CD4-positive, alpha-beta memory T cell (primary cell): ENCODE measurements at places on chromosomes 7 and 10.

DNA sequence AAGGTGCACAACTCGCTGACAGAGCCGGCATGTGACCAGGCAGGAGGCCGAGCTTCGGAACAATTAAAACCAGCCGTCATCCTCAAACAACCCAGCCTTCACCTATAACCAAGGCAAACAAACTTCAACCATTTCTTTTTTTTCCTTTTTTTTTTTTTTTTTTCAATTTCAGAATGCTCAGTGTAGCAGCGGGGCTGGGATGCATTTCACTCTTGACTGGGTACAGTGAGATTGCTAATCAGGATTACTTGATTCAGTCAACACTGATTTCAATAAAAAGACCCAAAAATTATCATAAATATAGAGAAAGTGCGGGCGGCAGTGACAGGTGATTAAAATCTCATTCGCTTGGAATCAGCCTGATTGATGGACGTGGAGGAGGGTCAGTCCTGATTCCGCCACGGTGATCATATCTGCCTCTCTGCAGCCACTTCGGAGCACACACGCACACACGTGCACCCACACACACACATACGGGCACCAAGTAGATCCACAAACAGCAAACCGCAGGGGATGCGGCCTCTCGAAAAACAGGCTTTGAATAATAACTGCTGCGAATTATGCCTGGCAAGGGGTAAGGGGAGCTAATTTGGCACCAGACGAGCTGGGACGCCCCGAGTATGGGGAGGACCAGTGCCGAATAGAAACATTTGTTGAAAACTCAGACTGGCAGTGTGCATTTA, 31.2 kb downstream of the EBF3 start:
- no peak for DNase-seq

DNA sequence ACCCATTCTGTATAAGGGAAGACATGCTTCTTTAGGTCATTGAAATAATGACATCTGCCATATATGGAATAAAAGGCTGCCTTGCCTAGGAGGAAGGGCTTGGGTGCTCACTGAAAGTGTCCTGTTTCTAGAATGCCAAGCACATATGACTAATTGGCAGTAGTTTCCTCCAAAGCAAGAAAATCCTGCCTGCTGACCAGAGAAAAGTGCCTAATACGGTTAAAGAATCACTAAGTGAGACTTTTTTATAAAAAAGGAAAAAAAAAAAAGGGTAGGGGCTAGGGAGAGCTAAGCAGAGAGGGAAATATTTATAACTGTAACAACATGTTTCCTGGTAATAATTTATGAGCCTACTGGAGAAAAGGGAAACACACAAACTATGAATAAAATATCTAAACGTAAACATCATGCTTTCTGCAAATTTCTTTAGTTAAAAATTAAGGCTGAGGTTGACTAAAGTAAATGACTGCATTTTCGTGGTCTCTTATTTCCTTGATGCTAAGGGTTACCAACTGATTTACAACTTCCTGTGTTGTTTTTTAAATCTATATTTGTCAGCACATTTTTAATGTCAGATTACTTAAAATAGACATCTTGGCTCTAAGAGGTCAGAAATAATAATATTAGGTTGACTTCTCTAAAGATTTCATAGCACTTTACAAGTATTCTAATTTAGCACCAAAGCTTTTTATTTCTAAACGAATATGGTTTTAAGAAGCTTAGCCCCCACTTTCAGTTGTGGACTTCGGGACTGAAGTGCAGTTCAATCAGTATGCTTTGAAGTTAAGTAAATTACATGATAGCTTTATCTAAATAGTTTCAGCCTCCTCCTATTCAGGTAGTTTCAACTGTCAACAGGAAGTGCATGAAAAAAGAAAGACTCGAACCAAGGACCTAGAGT, 89.6 kb downstream of the CABCOCO1 start:
- peak; percentile 8 for DNase-seq

- DNase-seq = no peak
Observed at GRCh38 chr10:9621216-9621615, 1396.5 kb upstream of the CELF2 start.

DNA sequence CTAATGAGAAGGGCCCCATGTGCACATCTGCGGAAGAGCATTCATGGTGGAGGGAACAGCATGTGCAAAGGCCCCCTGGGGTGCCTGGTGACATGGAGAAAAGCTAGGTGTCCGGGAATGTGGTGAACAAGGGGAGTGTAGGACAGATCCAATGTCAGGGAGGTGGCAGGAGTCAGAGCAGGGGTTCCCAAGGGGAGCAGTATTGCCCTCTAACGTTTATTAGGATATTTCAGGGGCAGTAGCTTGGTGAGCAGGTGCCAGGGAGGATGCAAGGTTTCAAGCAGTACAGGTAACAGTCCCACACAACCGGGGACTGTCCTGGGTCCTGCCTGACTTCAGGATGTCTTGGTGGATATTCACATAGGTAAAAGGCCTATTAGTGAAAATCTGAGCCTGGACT, 209.6 kb downstream of the EMX2 start:
- DNase-seq = no peak

DNA sequence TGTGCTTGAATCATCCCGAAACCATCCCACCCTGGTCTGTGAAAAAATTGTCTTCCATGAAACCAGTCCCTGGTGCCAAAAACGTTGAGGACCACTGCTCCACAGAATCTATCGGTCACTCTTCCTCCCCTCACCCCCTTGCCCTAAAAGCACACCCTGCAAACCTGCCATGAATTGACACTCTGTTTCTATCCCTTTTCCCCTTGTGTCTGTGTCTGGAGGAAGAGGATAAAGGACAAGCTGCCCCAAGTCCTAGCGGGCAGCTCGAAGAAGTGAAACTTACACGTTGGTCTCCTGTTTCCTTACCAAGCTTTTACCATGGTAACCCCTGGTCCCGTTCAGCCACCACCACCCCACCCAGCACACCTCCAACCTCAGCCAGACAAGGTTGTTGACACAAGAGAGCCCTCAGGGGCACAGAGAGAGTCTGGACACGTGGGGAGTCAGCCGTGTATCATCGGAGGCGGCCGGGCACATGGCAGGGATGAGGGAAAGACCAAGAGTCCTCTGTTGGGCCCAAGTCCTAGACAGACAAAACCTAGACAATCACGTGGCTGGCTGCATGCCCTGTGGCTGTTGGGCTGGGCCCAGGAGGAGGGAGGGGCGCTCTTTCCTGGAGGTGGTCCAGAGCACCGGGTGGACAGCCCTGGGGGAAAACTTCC, 784 bp upstream of the SERPINE1 start:
- no peak for DNase-seq

DNA sequence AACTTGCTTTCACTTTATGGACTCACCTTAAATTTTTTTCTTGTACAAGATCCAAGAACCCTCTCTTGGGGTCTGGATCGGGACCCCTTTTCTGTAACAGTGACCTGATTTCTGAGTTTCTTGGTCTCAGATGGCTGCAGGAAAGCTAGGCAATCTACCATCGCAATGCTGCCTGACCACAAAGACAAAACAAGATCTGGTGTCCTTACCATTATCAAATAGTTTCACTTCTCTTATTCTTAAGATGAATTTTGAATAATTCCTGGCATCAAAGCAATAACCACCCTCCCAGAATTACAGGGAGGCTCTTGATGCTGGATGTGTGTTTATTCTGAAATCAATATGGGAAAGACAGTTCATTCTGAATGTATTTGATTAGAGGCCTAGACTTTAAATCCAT, 77.4 kb upstream of the FRMD4A start:
- no peak for DNase-seq

- DNase-seq = no peak
Observed at GRCh38 chr10:109963439-109963838, 40.1 kb upstream of the XPNPEP1 start.
